ENCODE measurements at places on chromosomes 3 and 15.

GRCh38 chr3:154060238-154061000 is 60.8 kb upstream of the ARHGEF26 start:
- DNase-seq = no peak

GRCh38 chr3:147215660-147216059 is 190.7 kb downstream of the ZIC4 start:
- peak; percentile 35 for DNase-seq

GRCh38 chr3:13480340-13481318 is 523 bp downstream of the HDAC11 start:
- DNase-seq = peak; percentile 15

GRCh38 chr15:29888646-29889045 is 66.4 kb upstream of the TJP1 start:
- no peak for DNase-seq

All from RPMI8226 (cell line).